ENCODE measurements at places on chromosomes 4 and X.

- no peak for DNase-seq
Observed at GRCh38 chr4:128228845-128229795, 58.5 kb downstream of the PGRMC2 start.

GRCh38 chr4:130099105-130099504 lies 1003.2 kb downstream of the C4orf33 start:
- DNase-seq = no peak

GRCh38 chr4:80069108-80069836 lies 3.8 kb downstream of the ANTXR2 start:
- DNase-seq = no peak

DNA sequence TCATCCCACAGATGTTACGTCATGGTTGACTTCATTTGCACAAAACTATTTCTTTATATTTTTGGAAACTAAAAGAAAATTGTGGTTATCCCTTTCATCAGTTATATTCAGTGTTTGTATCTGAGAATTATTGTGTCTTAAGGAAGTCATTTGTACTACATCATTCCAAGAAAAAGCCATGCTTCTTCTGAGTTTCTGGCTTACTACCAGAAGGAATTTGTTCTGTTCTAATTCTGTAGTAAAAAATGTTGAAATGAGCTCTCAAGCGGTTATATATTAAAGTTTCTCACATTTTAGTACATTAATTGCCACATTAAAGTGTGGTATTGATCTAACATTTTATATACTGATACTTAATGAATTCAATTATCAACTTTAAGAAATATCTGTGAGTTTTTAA lies 1844.5 kb downstream of the PCDH7 start:
- no peak for DNase-seq

DNA sequence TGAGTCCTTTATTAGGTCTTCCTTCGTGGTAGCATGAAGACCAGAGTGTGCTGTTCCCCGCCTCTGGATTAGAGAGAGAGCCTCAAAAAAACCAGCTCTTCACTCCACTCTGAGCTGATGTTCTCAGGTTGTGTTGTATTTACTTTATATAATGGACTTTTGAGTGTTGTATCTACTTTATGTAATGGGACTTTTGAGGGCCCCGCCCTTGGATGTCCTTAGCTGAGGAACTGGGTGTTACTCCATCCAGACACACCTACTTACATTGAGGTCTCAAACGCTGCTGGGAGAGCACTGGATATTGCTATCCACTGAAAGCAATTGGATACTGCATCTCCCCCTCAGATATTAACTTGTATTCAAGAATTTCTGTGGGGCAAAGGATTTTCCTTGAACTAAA lies 28.2 kb downstream of the ATP8A1 start:
- DNase-seq = no peak

DNA sequence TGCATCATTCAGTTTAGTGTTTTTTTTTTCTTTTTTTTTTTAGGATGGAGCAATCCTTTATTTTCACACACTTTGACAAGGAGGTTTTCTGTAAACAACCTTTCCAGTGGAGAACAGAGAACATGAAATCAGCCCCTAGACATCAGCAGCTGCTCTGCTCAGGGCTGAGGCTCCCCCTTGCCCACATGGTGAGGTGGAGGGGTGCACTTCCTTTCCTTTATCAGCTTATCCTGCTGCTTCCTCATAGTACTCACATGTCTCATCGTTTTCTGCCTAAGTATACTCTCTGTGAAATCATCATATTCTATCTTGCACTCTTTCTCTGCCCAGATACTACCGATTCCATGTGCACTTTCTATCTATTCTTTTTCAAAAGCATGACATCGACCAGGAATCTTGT lies 47.6 kb upstream of the PRSS12 start:
- no peak for DNase-seq

DNA sequence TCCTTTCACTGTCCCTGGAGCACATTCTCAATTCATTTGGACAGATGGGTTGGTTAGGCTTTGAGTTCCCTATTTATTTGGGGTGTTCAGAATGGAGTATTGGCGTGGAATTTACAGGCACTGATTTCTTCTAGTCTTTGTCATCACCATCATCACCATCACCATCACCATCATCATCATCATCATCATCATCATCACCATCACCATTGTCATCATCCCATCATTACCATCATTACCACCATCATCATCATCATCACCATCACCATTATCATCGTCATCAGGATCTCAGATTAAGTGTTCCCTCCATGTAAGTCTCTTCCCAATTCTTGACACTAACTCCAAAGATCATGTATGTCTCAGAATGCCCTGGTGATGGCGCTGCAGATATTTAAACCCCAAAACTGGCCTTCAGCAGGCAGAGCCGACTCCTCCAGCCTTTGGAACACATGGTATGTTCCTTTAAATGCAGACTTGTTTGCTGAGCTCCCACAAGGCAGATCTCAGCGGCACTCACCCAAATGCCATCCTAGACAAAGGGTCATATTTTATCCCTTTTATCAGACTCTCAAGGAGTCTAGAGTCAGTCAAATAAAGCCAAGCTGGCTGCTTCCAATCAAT lies 19.8 kb upstream of the FAM9A start:
- DNase-seq = peak; percentile 9

DNA sequence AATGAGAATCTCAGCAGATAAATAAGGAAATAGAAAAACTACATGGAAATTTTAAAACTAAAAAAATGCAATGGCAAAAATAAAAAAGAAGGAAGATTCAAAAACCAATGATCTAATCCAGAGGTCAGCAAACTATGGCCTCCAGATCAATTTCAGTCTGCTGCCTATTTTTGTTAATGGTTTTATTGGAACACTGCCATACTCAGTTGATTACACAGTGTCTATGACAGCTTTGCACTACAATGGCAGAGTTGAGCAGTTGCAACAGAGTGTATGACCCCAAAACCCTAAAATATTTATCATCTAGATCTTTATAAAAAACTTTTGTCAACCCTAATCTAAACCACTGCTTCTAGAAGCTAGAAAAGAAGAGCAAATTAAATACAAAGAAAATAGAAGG lies 170.3 kb downstream of the RAB28 start:
- peak; percentile 8 for DNase-seq

- no peak for DNase-seq
Observed at GRCh38 chr4:182869697-182870096, 47.5 kb downstream of the DCTD start.

DNA sequence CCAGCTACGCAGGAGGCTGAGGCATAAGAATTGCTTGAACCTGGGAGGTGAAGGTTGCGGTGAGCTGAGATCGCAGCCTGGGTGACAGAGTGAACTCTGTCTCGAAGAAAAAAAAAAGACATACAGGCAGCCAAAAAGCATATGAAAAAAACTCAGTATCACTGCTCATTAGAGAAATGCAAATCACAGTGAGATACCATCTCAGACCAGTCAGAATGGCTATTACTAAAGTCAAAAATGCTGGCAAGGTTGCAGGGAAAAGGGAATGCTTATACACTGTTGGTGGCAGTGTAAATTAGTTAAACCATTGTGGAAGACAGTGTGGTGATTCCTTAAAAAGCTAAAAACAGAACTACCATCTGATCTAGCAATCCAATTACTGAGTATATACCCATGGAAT lies 123.1 kb downstream of the CHIC2 start:
- no peak for DNase-seq

- DNase-seq = no peak
Observed at GRCh38 chr4:102514298-102514964, 13.3 kb downstream of the NFKB1 start.

DNA sequence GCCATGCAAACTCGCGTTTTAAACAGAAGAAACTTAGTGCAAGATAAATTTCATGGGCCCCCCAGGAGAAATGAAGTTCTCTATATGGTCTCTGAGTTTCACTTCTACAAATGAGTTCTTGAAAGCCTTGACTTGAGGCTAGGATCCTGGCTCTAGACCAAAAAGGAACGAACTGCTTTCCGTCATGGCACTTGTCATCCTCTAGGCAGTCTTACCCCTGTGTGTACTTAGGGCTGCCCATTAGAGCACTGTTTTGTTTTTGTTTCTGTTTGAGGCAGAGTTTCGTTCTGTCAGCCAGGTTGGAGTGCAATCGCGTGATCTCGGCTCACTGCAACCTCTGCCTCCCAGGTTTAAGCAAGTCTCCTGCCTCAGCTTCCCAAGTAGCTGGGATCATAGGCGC lies 29.0 kb downstream of the RNF4 start:
- no peak for DNase-seq

DNA sequence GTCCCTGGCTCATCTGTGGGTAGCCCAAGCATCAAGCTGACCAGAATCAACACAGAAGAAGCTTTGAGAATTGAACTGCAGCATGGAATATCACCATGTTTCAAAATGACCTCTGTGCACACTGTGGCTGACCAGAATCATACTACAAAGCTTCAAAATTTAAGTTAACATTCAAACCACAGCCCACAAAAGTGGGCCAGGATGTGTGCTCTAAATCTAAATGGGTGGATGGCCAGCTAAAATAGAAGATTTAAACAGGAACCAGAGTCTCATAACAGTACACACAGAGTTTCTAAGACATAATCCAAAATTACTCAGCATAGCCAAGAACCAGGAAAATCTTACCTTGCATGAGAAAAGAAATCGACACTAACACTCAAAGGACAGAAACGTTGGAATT lies 46.1 kb downstream of the KLF3 start:
- DNase-seq = no peak

DNA sequence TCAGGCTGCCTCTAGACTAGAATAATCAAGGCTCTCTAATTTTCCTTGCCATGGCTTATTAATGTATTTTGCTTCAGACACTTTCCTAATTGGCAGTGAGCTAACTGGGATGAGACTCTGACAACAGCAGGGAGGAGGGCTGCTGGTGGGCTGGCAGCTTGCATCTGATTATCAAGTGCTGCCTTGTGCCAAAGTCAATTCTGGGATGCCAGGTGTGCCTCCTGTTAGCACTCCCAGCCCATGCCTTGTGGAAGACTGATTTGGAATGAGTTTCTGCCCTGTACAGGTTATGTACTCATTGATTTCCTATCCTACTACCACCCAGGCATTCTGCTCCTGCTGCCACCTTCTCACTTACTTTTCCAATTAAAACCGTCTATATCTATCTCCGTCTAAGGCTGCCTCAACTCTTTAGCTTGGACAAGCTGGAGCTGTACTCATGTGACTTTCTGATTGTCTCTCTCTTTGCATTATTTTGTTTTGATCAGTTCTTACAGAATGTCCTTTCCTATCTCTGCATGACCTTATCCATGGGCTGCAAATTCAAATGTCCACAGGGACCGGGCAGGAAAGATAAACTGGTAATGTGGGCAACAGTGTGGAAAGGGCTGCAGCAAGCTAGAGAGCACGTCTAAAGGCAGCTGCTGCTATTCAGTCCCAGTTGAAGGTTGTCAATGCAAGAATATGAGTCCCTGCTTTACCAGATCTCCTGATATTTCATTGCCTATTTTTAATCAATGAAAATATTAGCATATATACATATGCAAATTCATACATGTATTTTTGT lies 112.6 kb downstream of the GABRA2 start:
- DNase-seq = no peak

GRCh38 chrX:3134316-3134945 lies 93.2 kb downstream of the ARSF start:
- DNase-seq = no peak

- no peak for DNase-seq
Observed at GRCh38 chr4:140799686-140800225, 43.6 kb upstream of the TBC1D9 start.

- DNase-seq = no peak
Observed at GRCh38 chr4:6532102-6532501, 42.9 kb upstream of the MAN2B2 start.

GRCh38 chr4:67565284-67565683 lies 6.8 kb downstream of the STAP1 start:
- no peak for DNase-seq

DNA sequence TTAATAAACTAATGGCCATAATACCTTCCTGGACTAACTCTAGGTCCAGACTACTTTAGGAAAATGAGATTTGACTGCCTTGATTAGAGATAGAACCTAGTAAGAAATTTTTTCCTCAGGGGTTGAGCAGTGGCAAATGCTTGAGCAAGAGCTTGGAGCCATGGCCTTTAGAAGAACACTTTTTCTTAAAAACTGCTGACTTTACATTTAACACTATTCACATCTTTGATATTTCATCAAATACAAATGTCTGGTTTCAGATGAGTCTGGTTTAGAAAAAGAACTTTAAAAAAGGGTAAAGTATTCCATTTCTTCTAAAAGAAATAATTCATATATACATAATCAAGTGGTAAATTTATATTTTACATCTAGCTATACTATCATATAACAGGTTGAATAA lies 680.9 kb upstream of the PITX2 start:
- no peak for DNase-seq

DNA sequence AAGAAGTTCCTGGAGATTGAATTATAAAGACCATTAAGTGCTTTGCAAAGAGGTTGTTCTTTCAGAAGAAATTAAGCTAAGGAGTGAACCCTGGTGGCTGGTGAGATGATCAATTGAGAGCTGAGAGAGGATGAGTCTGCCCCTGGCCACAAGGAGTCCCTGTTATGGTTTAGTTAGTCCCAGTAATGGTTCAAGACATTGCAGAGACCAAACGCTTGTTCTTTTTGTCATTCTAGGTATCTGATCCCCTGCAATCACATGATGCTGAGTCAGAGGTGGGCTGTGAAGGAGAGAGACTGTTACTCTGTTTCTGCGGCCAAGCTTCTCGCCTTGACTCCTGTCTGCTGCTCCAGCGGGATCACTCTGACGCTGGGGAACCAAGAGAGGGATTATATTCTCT lies 114.5 kb downstream of the GATB start:
- DNase-seq = no peak

DNA sequence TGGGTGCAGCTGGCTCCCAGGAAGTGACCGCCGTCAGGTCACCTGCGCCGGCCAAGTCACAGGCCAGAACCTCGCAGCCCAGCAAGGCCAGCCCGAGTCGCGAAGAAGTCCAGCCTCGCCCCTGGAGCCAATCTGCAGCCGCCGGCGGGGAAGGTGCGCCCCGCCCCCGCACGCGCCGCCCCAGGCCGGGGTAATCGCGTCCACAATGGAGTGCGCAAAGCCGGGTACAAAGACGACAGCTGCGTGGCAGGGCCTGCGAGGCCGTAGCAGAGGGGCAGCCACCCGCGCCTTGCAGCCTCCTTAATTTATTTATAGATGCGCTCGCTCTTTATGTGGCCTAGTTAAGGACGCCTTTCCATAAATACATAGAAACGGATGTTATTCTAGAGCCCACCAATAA lies 139.4 kb upstream of the CPEB2 start:
- DNase-seq = no peak

DNA sequence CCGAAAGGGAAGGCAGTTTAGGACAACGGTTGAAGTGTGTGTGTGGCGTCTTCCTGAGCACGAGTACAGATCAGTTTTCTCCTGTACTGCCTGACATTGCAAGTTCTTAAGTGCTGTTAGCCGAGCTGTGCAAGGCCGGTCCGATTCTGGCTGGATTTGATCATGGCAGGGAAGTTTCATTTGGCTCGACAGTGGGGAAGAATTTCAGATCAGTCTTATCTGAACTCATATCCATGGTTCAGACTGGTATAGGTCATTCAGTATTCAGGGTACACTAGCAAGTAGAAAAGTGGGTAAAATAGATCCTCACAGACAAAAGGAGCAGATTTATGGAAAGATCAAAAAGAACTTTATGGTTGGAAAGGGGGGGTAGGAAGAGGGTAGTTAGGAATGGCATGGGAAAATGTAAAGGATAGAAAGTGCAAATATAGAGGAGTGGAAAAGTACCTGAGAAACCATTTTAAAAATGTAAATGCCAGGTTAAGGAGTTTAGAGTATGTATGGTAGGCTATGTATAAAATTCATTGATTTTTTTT lies 716 bp downstream of the THAP9 start:
- no peak for DNase-seq

- DNase-seq = no peak
Observed at GRCh38 chr4:6607368-6608055, 32.5 kb downstream of the MAN2B2 start.

All from NCI-H774 (cell line).